Left renal cortex interstitium (tissue), 4 donors: ENCODE measurements at places on chromosomes 16 and 17. TPM values are rescaled to one million over a fixed set of nuclear protein-coding genes. Genes with fewer than 3 reads are reported as not detected.

Gene ALG1
- polyA plus RNA-seq = 28.3 TPM

Gene TMEM132E
- polyA plus RNA-seq = 5.9 TPM

Gene TPSD1
- not detected for polyA plus RNA-seq

Gene KRTAP2-2
- not detected for polyA plus RNA-seq

DNA sequence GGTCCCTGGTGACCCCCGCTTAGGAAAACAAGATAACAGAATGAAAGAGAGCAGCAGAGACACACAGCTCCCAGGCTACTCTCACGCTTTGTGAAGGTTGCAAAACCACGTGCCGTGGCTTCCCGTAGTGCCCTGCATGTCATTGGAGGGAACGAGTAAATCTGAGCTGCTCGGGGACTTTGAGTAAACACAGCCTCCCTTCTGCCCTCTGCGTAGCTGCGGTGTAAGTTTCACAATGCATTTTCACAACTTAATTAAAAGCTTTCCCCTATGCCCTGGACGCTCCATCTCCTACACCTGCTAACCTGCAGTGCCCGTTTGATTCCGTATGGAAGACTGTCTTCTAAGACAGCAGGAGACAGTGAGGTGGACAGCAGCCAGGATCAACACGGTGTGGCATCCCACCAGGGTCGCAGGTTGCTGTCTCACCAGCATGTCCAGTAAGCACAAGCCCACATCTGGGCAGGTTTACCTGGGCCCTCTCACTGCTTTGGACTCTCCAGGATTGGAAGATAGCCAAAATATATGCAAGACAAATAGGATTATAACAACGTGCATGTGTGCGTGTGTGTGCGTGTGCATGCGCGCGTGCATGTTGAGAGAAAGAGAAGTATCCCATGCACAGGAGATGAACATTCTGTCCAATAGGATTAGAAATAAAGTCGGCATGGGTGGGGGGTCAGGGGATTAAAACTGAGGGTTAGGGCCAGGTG is 116.4 kb upstream of the RCVRN start:
- DNase-seq = peak; percentile 68

DNA sequence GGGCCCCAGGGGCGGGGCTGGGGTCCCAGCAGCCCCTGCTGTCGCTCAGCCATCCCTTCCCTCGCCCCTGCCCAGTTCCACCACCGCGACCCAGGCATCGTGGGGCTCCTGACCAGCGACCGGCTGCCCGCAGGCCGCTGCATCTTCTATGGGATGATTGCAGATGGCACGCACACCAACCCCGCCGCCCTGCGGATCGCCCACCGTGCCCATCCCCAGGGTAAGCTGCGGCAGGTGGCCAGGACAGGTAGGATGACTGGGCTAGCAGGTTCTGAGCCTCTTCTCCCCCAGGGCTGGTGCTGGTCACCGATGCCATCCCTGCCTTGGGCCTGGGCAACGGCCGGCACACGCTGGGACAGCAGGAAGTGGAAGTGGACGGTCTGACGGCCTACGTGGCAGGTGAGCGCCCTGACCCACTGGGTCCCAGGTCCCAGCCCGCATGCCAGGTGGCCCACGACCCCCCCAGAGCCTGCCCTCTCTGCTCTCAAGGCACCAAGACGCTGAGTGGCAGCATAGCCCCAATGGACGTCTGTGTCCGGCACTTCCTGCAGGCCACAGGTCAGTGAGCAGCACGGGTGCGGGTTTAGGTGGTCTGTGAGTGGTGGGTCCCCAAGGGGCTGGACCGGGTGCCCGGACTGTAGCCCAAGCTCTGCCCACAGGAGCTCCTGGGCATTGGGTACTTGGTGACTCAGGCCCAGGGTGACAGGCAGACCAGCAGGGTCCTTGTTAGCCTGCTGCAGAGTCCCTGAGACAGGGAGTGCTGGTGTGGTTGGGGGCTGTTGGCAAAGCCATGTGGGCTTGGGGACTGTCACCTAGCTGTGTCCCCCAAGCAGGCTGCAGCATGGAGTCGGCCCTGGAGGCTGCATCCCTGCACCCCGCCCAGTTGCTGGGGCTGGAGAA is 2.8 kb downstream of the CEMP1 start:
- no peak for DNase-seq

DNA sequence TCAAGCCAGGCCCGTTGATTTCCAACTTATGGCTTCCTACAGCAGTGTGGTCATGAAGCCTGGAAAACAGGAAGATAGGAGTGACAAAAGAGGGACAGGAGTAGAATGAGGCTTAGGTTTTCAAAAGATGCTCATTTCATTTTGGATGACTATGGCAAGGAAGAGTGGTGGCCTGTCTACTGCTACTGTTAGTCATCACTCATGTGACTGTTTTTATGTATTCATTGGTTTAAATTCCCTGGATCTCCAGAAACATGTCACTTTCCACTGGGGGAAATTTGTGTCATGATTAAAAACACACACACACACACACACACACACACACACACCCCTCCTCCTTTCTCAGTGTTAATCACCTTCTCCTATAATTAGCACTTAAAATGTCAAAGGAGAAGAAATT is 1.1 kb upstream of the CYLD start:
- no peak for DNase-seq

DNA sequence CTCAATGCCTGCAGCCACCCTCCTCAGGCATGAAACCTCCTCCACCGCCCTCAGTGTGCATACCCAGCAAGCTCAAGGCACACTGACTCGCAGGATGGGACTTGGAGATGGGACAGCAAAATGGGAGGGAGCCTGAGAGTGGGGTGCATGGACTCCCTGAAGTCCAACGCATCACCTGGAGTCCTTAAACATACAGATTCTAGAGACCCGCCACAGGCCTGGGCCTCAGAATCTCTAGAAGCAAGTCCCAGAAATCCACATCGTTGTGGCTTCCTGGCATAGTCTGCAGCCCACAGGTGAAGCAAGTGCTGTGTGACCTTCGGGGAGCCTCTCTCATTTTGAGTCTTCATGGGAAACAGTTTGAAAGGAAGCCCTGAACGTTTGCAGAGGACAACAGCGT is 3.6 kb upstream of the TBX21 start:
- no peak for DNase-seq

DNA sequence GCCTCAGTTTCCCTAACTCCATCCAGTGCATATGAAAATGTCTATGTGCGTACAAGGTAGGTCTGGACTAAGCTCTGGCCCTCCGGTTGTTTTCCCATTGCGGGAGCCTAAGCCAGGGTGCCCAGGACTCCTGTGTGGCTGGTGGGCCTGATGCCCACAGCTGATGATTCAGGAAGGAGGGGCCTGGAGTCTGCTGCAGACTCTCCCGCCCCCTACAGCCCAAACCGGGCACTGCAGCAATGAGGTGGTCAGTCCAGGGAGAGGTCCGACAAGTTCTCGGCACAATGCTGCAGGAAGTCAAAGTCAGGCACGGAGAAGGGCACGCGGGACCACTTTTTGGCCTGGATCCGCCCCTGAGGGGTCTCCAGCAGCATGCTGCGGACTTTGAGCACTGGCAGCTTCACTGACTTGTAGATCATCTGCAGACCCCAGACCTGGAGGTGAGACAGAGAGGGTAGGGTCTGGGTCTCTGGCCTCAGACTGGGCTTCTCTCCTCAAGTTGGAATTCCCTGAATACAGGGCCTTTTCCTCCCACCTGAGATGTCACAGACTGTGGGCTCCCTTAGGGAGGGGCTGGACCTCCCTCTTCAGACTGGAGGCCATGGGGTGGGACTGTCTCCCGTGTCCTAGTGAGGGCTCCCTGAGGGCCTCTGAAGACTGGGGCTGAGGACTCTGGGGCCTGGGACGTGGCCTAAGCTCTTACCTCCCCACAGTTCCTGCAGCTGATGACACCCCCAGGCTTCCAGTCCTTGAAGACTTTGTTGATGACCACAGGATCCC is 3.4 kb upstream of the ZNF385C start:
- no peak for DNase-seq

DNA sequence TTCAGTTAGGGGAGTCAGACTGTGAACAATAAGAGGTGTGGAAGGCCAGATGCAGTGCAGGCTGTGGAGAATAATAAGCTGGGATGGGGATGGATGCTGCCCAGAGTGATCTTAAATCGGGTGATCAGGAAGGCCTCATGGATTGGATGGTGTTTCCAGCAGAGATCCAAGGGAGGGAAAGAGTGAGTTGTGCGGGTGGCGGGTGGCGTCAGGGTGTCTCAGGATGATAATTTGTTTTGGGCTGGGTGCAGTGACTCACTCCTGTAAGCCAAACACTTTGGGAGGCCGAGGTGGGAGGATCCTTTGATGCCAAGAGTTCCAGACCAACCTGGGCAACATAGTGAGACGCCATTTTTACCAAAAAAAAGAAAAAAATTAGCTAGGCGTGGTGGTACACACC is 7.9 kb downstream of the CLUAP1 start:
- DNase-seq = no peak

DNA sequence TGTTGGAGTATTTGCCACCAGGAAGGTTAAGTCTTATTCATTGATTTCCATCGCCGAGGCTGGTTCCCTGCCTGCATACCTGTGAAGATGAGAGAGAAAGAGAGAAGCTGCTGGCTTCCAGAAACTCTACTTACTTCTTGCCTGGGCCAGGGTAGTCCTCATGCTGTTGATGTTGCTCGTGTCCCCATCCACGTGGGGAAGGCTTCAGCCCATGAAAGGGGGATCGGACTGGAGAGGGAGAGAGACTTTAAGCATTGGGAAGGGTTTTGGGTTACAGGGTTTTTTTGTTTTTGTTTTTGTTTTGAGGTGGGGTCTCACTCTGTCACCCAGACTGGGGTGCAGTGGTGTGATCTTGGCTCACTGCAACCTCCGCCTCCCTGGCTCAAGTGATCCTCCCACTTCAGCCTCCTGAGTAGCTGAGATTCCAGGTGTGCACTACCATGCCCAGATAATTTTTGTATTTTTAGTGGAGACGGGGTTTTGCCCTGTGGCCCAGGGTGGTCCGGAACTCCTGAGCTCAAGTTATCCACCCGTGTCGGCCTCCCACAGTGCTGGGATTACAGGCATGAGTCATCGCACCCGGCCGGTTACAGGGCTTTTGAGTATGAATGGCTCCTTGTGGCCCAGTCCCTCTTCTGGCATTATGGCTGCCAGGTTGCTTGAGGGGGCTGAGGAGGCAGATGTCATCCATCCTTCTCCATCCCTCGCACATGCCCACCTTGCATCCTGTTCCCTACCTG is 26.6 kb downstream of the ITGB3 start:
- DNase-seq = no peak

DNA sequence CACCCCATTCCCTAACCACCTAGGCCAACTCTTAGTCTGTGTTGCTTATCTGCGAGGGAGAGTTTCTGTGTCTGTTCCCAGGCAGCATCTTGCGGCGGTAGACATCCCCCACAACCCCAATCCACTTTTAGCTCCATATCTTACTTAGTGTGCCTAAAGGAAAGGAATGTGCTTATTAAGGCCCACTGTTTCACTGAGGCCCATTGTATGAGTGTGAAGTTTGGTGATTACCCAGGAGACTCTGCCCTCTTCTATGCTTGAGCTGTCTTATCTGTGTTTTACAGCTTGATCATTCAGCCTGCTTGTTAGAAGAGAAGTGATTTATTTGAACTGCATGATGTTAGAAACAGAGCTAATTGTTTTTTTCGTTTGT is 10.3 kb upstream of the MLYCD start:
- no peak for DNase-seq

DNA sequence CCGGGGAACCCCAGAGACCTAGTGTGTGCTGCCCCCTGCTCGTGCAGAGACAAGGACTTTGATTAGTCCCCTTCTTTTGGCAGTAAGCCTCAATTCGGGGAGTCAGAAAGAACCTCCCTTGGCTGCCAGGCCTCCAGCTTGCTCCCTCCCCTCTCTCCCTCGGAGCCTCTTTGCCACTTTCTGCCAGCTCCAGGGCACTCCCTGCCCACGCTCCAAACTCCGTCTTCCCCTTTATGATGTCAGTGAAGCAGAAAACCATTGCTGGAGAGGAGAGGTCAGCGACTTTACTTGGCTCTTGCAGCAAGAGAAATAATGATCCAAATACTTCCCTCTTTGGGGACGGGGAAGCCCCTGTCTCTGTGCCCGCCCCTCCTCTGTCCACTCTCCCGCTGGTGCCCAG is 28.1 kb downstream of the TTYH2 start:
- no peak for DNase-seq

DNA sequence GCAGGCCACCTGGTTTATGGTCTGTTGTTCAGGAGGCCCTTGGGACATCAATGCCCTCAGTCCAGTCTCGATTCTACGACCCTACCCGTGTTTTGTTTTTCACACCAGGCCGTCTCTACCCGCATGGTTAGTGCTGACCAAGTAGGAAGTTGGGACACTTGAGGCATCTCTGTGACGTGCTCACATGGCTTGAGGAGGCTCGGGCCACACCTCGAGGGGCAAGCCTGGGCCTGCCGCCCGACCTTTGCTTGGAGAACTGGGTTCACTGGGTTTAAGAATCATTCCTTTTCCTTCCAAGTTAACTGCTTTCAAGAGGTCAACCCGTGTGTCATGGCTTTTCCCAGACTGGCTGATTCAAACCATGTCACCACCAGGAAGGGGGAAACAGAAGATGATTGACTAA is 86.8 kb downstream of the CMIP start:
- no peak for DNase-seq

DNA sequence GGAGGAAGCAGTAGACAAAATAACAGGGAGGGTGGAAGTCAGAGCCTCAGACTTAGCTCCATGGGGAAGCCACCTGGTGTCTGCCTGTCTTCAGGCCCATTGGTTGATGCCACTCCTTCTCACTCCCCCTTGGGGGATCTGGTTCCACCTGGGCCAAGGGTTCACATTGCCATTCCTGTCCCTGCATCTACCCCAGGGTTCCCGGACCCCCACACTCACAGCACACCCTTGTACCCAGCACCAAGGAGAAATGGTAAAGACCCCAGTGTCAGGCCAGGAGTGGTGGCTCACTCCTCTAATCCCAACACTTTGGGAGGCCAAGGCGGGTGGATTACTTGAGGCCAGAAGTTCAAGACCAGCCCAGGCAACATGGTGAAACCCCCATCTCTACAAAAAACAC is 1.0 kb upstream of the CA7 start:
- DNase-seq = no peak

- no peak for DNase-seq
These were observed 40.1 kb downstream of the BCL7C start for GRCh38 chr16:30853758-30854157.

- no peak for DNase-seq
These were observed 155.2 kb downstream of the ABCC12 start for GRCh38 chr16:48000622-48001021.

DNA sequence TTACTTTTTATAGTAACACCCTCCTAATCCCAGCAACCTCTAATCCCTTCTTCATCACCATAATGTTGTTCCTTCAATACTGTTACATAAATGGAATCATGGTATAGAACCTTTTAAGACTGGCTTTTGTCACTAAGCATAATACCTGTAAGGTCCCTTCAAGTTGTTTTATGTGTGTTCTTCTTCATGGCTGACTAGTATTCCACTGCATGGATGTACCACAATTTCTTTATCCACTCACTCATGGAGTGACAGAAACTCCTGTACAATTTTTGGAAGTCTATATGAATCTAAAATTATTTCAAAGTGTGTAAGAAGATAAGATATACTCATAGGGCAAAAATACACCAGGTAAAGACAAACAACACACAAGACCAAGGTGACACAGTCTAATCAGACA is 36.8 kb downstream of the MEAK7 start:
- no peak for DNase-seq

DNA sequence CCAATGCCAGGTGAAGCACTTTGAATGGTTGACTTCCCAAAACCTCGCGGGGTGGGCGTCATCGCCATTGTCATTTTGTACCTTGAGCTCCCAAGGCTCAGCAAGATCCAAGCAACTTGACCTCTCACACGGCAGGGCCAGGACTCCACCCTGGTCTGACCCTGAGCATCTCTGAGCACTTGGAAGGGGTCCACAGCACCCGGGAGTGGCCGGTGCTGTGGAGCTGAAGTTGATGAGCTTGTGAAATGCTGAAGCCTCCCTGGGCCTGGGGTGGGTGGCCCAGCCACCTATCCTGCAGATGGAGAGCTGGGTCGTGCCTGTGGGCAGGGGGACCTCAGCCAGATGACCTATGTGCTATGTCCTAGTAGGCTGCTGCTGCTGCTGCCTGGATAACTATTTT is 283.3 kb upstream of the FOXF1 start:
- DNase-seq = no peak
